ENCODE measurements at places on chromosomes 11 and 22.

GRCh38 chr22:26474682-26475081 lies 8.9 kb downstream of the HPS4 start:
- peak; percentile 88 for DNase-seq

DNA sequence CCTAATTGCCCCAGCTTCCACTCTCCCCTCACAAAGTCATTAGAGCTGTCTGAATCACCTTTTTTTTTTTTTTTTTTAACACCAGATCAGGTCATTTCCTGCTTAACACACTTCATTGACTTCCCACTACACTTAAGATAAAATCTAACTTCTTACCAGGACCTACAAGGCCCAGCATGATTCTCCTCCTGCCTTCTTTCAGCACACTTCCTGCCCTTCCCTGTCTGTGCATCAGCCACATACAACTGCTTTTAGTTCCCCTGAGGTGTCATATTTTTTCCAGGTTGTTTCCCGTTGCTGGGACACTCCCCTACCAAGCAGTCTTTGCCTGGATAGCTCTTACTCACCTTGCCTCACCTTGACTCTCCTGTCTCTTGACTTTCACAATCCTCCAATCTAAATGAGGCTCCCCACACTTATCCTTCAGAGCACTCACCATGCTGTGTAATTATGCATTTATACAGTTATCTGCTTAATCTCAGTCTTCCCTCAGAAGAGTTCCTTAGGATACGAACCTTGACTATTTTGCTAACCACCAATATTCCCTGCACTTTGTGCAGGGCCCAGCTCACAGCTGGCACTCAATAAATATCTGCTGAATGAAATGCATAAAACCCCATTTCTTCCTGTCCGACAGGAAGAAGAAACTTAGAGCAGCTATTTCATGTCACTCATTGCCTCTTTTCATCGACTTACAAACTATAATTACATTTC lies 96.6 kb upstream of the AKIP1 start:
- DNase-seq: peak; percentile 79

GRCh38 chr22:34801221-34801620 lies 264.7 kb upstream of the ISX start:
- DNase-seq: no peak

GRCh38 chr11:34407121-34407813 lies 31.5 kb upstream of the CAT start:
- DNase-seq: no peak

GRCh38 chr11:31045335-31045734 lies 324.2 kb downstream of the DCDC1 start:
- DNase-seq: no peak

- DNase-seq: no peak
Measured at GRCh38 chr11:122717264-122717867, 61.8 kb downstream of the UBASH3B start.

- DNase-seq: no peak
Measured at GRCh38 chr22:33459137-33459536, 401.0 kb upstream of the SYN3 start.

GRCh38 chr11:2780850-2781407 lies 81.1 kb upstream of the KCNQ1OT1 start:
- no peak for DNase-seq

DNA sequence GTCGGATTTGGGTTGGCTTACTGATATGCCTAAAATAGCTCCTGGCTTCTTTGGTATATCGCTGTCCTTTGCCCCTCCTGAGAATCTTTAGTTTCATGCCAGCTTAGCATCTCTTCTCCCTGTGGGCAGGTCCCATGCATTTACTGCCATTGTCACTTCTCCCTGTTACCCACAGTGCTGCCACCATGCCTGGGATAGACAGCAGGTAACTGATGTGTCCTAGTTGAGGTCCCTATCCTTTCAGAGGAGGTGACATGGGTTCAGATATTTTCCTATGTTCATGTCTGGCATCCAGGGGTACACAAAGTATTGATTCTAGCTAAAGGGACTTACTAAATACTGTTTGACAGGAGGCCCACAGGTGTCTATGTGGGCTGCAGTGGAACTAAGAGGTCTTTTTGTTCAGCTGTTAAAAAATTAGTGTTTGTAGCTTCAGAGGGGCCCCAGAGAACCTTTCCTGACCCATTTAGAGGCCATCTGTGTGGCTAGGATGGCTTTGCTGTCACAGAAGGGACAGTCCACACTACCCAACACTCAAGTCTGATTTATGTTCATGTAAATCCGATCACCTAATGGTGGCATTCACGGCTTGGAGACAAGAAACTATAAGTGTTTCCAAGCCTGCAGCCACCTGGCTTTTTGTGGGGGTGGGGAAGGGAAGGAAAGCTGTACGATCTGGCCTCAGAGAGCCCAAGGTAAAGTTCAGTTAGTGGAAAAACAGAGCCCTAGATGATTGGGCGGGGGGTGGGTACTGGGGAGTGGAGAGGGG lies 8.5 kb downstream of the TIMP3 start:
- DNase-seq: no peak

DNA sequence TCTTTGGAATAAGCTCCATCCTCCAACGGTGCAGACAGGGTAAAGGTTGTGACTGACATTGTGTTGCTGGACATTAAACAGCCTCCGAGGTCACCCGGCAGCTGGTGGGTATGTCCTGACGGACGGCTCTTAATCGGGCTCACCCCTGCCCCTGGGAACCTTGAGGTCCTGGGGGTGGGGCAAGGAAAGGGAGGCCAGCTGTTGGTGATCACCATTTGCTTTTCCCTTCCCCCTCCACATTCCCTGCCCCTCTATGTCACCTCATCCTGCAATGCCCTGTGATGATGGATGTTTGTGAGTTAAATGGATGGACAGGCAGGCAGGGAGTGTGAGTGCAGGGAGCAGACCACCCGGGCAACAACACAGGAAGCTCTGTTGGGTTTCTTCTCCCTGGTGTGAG lies 26.3 kb downstream of the APLNR start:
- no peak for DNase-seq

DNA sequence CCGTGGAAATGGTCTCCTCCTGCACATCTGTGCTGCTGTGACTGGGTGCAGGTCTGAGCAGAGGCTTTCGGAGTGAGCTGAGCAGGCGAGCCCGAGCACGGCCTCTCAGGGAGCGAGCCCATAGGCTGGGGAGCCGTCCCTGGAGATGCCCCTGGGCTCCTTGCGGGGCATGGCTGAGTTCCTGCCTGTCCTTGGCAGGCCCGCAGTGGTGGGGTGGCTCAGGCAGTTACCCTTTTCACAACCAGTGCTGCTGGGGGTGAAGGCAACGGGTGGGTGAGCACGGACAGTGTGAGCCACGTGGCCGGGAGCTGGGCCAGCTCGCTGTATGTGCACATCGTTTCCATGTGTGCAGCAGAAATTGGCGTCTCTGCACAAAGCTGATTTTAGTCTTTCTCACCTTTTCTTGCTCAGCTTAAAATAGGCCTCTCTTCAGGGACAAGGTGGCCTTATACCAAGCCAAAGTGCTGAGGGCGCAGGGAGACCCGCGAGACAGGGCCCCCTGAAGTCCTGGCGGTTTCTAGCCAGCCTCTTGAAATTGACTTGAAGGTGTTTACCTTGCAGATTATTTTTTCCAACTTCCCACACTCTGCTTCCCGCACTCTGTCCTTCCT lies at the start of gene TP53AIP1:
Gene TP53AIP1 (minus strand): TSS at position 55 of the 611 bp plus-strand sequence. CDS start 5,053 bp downstream, outside the sequence.
- no peak for DNase-seq

DNA sequence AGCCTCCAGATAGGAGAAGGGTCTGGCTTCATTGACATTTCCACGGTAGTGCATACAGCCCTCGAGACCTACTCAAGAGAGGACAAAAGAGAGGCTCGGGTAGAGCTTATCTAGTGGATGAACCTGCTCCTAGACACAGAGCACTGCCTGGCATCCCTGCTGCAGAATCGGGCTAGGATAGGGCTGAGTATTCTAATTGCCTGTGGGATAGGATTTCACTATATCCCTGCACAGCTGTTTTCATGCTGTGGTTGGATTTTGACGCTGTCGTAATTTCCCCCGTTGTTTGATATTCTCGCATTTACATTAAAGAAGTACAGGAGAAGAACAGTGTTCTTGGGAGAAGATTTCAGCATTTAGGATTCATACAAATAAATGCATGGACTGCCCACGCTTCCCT lies 107.8 kb downstream of the KIRREL3 start:
- DNase-seq: no peak

DNA sequence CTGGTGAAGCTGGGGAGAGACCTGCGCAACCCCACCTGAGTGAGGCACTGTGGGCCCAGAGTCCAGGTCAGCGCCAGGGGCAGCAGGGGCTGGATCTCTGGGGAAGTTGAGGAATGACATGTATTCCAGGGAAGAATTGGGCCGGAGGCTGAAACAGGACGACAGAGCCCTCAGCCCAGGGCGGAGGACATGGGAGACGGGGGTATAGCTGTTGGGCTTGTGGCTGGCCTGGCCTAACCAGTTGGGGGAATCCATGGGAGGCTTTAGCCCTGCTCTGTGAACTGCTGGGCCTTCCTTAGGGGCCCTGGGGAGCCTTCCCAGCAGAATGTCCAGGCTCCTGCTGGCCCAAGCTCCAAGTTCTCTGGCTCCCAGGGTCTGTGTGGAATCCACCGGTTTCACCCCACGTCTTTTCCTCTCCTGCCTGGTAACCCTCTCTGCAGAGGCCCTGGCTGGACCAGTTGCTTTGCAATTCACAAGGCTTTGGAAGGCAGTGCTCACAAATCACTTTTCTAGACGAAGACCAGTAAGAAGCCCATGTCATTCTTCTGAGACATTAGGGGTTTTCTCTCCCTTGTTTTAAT lies 50.4 kb upstream of the KCNQ1OT1 start:
- no peak for DNase-seq

GRCh38 chr22:34975721-34976120 lies 90.2 kb upstream of the ISX start:
- peak; percentile 48 for DNase-seq

GRCh38 chr22:25623851-25624250 lies 59.4 kb downstream of the GRK3 start:
- no peak for DNase-seq

DNA sequence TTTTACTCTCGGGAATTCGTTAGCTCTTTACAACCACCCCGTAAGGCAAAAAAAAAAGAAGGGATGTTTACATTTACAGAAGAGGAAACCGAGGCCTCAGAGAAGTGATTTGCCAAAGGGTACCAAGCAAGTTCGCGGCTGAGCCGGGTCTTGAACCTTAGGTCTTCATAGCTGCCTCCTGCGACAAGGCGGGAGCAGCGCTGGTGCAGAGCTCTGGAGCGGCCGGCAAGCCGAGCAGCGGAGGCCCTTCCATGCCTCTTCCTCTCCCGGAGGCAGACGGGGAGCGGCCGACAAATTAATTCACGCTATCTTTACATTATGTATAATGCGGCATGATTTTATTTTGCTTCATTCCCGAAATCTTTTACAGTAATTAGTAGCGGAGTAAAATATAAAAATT lies 536.3 kb downstream of the INSC start:
- no peak for DNase-seq

- DNase-seq: no peak
Measured at GRCh38 chr11:108983636-108984420, 319.0 kb downstream of the DDX10 start.

DNA sequence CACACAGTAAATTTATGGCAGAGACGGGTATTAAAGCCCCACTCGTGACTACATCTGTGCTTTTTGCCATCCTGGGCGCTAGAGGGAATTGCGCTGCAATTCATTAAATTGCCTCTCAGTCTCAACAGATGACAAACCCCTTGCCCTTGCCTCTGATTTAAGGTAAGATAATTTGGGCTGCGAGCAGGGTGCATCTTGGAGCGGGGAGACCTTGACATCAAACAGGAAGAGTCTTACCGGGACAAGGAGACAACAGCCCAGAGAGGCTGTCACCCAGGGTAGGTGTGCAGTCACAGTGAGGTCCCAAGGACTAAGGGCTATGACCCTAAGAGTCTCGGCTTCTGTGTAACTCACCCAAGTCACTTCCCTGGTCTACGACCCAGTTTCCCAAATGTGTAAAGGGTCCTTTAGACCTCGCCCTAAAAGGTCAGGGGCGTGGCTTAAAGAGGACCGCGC lies 449 bp upstream of the TOM1 start:
- no peak for DNase-seq

DNA sequence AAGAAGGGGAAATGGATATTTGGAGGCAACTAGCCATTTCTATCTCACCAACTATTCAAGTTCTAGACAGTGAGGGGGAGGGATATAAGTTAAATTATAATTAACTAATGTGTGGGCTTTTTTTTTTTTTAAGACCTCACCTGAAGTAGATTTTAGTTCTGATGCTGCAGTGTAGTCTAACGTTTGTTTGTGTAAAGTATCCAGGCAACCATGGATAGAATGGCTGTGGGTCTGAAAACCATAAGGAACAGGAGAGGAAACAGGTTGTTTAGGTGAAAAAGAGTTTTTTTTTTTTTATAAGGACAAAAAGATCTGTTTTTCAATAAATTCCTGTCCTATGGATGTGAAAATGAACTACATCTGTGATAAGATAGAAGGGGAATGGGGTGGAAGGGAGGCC lies 262.4 kb upstream of the PLET1 start:
- DNase-seq: no peak

- DNase-seq: no peak
Measured at GRCh38 chr11:130269326-130269943, 45.3 kb downstream of the ZBTB44 start.

DNA sequence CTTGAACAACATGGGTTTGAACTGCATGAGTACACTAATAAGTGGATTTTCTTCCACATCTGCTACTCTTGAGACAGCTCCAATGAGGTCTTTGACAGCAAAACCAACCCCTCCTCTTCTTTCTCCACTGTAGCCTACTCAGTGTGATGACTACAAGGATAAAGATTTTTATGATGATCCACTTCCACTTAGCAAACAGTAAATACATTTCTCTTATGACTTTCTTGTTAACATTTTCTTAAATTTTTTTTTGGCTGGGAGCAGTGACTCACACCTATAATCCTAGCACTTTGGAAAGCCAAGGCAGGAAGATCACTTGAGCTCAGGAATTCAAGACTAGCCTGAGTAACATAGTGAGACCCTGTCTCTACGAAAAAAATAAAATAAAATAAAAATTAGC lies 9.9 kb upstream of the EIF4G2 start:
- peak; percentile 88 for DNase-seq

DNA sequence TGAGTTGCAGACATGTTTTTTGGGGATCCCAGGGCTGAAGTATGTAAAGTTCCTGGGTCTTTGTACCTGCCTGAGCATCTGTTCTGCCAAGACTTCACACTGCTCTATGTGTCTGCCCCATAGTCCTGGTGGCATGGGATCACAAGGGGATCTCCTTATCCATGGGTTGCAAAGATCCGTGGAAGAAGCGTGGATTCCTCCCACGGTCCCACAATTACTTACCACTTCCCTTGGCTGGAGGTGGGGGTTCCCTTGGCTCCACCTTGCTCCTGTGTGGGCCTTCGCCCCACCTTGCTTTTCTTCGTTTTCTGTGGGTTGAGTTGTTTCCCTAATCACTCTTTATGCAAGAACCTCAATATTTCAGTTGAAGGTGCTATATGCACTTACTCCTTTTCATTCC lies 157.4 kb upstream of the CHORDC1 start:
- no peak for DNase-seq

DNA sequence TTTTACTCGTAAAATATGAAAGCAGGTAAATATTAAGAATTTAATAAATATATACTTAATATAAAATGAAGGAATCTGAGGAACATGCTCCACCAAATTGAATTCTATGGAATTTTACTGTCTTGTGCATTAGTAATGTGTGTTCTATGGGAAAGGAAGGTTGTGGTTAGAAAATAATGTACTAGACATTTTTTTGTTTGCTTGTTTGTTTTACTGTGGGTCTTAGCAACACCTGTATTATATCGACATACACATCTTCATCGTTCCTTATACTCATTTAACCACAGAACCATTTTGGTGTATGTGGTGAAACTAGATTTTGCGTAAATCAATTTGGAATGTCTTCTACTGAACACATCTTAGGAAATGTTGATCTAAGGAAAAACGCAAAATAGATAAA lies 114.1 kb upstream of the MTMR2 start:
- DNase-seq: no peak

All from HT1080 (cell line).